ENCODE measurements at places on chromosomes 2 and 18.

DNA sequence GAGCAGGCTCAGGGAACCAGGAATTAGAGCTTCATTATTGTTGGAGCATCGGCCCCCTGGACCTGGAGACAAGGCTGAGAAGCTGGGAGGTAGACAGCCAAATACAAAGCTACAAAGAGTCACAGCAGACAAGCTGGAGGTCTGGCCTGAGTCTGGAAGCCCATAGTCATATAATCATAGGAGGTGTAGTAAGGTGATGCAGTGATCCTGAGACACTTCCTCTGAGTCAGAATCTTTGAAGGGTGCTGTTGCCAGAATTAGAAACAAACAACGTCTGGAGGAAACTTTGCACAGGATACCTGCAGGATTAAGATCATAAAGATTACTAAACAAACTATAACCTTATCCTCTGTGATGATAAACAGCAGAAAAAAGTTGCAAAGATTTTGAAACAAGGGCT, 213.8 kb downstream of the DSC3 start:
- no peak for DNase-seq

DNA sequence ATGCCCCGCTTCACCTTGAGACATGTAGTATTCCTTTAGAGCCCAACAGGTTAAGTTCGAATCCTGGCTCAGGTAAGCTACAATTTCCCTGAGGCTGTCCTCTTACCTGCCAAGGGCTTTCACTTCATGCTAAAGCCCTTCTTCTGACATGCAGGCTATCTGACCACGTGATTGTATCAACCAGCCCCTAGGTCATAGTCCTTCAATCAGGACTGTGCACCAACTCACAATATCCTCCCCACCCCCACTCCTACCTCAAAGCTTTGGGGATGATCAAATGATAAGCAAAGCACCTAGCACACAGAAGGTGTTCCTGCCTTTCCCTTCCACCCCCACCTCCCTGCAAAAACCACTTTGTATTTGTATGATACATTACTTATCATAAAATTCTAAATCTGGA, 78.9 kb downstream of the AAK1 start:
- DNase-seq, result no peak

GRCh38 chr2:14910654-14911053, 278.1 kb downstream of the LRATD1 start:
- no peak for DNase-seq

GRCh38 chr2:240564561-240565332, 3.5 kb upstream of the RNPEPL1 start:
- no peak for DNase-seq

DNA sequence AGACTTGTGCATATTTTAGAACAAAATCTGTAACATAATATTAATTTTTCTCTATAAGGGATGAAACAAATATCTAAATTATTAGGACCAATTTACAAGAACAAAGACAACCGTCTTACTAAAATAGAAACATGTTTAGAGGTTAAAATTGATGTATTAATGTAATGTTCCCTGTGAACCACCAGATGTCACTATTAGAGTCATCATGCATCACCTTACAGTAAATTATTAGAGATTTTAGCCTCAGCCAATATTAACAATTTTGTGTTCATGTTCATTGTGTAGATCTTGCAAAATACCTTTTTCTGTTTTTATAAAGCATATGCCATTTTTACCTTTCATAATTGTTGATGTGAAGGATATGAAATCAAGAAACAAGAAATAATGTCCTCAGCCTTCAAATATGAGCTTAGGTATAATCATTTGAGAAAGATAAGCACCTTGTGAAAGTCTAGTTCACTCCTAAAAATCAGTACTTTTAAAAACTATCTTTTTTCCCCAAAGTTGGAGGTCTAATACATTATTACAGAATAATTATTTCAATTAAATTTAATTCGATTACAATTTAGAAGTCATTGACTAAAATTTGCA, 344.3 kb upstream of the KCNH7 start:
- no peak for DNase-seq

GRCh38 chr2:21944536-21944935, 820.8 kb downstream of the TDRD15 start:
- DNase-seq, result no peak

- DNase-seq, result no peak
Observed at GRCh38 chr2:22817197-22817596, 567.8 kb upstream of the KLHL29 start.

DNA sequence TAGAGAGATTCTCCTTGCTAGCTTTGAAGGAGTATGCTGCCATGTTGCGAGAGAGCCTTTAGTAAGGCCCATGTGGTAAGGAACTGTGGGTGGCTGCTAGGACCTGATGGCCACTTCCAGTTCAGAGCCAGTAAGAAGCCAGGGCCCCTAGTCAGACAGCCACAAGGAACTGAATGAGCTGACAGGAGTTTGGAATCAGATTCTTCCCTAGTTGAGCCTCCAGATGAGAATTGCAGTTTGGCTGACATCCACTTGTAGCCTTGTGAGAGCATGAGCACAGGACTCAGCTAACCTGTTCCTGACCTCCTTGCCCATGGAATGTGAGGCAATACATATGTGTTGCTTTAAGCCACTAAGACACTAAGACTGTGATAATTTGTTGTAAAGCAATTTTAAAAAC, 1.2 kb upstream of the WDR7 start:
- no peak for DNase-seq

- no peak for DNase-seq
Observed at GRCh38 chr2:183371545-183371944, 247.3 kb downstream of the NUP35 start.

- no peak for DNase-seq
Observed at GRCh38 chr2:231059756-231060155, 3.1 kb downstream of the PSMD1 start.

- no peak for DNase-seq
Observed at GRCh38 chr2:203565076-203565475, 30.0 kb upstream of the RAPH1 start.

DNA sequence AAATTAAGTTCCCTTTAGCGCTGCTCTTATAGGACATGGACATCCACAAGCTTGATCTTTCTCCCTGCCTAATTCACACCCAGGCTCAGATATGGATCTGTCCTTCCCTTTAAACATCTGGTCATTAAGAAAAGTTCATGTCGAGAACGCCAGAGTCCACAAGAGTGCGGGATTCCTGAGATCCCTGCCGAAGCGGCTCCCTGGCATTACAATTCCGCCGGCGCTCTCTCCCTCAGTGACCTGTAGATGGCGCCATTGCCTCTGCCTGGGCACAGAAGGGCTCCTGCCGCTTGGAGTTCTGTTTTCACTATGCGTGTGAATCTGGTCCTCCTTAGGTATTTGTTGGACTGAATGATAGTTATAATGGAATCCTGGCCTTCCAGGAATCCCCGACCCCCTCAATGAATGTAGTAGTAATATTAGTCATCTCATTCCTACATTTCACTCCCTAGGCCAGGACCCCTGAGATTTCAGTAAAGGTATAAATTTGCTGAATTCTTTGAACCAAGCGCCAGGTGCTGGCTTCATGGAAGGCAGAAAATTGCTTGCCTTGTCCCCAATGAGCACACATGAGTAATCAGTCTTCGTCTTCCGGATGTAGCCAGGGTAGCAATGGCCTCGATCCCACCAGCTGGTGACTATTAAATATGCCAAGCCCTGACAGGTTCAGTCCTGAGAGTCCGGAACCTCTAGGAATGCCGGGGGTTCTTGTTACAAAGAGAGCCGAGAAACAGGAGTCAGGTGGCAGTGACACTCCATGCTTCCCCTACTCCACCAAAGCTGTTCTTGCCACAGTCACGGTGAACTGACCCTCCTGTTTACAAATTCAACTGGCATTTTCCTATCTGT, 26.4 kb upstream of the CD207 start:
- DNase-seq, result peak; percentile 50

GRCh38 chr18:35026407-35027061, 14.7 kb upstream of the MAPRE2 start:
- no peak for DNase-seq

- DNase-seq, result peak; percentile 24
Observed at GRCh38 chr2:169767243-169767888, 31.3 kb upstream of the SSB start.

- no peak for DNase-seq
Observed at GRCh38 chr2:101328474-101329007, 20.0 kb upstream of the RNF149 start.

DNA sequence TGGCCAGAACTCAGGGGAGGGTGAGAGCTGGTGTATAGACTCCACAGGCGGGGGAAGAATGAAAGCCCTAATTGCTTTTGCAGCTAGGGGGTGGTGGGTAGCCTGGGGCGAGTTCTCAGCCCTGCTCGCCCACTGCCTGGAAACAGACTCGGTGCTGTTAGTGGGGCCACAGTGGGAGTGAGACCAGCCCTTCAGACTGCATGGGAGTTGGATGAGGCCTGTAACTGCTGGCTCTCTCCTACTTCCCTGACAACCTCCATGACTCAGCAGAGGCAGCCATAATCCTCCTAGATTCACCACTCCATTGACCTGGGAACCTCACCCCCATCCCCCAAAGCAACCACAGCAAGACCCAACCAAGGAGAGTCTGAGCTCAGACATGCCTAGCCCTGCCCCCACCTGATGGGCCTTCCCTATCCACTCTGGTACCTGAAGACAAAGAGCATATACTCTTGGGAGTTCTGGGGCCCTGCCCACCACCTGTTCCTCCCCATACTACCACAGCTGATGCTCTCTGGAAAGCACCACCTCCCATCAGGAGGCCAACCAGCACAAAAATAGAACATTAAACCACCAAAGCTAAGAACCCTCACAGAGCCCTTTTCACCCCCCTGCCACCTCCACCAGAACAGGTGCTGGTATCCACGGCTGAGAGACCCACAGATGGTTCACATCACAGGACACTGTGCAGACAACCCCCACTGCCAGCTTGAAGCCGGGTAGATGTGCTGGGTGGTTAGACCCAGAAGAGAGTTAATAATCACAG, 226.3 kb downstream of the EIPR1 start:
- DNase-seq, result no peak

DNA sequence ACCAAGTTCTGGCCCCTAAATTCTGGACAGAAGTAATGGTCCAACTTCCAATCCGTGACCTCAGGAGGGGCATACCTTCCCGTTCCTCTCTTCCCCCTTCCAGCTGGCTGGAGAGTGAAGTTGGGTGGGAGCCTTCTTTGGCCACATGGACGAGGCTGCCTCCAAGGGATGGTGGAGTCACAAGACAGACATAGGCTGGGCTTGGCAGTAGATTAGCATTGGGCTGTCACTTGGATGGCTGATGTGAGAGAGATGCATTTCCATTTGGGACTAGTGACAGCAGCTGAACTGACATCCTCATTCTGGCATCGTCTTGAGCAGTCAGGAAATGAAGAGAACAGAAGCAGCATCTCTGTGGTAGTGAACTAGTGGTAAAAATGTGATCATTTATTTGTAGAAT, 12.6 kb downstream of the NT5DC4 start:
- no peak for DNase-seq

DNA sequence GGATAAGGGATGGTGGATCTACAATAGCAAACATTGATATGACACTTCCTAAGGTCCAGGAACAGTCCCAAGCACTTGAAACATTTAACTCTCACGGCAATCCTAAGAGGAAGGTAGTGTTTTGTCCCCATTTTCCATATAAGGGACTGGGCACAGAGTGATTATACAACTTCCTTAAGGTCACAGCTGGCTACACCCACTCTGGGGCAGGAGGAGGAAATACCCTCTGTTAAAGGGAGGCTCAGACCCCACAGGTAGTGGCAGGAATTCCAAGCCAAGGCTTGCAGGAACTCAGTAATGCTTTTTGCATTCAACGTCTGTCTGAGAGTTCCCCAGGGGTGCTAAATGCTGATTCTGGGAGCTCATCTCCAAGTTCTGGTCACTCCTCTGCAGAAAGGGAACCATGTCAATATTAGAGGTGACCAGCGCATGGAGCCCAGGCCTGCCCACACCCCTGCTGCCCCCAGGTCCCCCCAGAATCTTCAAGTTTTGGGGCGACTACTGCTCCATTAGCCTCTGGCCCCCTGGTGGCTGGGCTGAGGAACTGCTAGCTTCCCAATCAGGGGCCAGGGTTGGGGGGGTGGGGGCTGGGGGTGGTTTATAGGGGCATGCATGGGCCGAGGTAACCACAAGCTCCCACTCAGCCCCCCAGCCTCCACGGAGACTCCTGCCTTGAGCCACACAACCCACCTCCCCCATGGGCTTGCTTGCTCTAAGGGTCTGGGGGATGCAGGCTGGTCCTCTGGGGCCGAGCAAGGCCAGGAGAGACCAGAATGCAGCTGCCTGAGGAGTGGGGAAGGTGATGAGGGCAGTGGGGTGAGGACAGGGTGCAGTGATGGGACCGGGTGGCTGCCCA, 11.1 kb downstream of the OBSL1 start:
- DNase-seq, result no peak

- peak; percentile 40 for DNase-seq
Observed at GRCh38 chr2:84963692-84964405, 7.1 kb upstream of the KCMF1 start.

DNA sequence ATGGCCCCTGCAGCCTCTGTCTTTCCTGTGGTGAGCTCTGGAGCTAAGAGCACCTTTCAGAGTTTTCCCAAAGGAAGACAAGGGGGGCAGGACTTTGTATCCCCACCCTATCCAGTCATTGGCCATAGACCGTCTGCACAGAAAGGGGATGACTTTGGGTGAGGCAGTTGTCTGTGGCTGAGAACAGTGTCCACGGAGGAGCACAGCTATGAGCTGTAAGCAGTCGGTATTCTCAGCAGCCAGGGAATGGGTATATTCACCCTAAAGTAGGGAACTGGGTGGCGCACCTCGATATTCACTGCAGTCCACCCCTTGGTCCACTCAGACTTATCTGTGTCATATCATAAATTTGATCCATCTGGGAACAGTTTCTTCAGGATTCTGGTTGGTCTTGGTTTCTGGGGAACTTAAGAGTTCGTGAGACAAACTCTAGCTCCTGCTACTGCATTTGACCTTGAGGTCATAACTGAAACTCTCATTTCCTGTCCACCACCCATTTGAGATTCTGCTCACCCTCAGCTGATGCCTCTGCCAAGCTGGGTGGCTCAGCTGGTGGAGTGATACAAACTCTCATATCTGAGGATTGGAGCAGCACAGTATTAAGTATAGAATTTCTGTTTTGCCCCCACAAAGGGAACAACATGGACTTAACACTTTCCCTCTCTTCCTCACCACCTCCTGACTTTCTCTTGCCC, 45.2 kb upstream of the SCG2 start:
- no peak for DNase-seq

Data from GM04504 (cell line).